SK-MEL-5 (cell line): ENCODE measurements at places on chromosomes 1 and 21. TPM values are rescaled to one million over a fixed set of nuclear protein-coding genes. Genes with fewer than 3 reads are reported as not detected.

The ATAD3C gene
- 0.05 TPM in 1 of 2 replicates, not detected in the other for total RNA-seq

The UCHL5 gene
- total RNA-seq, result 39.6 and 41.4 TPM in 2 replicates

The CLCA1 gene
- not detected in 2 replicates for total RNA-seq

The UMODL1 gene
- total RNA-seq, result not detected in 2 replicates

The GSTM1 gene
- total RNA-seq, result not detected in 2 replicates

The ITLN2 gene
- 0.69 and 0.90 TPM in 2 replicates for total RNA-seq

DNA sequence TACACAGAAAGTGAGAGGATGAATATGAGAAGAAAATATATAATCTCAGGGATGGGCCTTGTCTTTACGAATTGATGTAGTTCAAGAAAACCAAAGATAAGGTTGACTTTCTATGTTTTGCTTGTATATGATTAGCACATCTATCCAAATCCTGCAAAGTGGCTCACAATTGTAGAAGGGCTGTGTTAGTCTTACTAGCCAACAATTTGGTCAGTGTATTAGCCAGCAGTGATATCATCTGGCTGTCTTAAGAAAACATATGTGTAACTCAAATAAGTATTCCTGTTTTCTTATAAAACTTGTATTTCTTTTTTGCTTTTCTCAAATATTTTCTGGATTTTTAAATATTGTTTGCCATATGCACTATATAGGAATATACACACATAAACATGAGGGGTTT lies 5.5 kb downstream of the SDCCAG8 start:
- DNase-seq, result no peak

GRCh38 chr1:212557739-212558692 lies 50.5 kb upstream of the ATF3 start:
- DNase-seq, result no peak

- DNase-seq, result no peak
These were observed 14.7 kb upstream of the GPR37L1 start for GRCh38 chr1:202107801-202108731.

DNA sequence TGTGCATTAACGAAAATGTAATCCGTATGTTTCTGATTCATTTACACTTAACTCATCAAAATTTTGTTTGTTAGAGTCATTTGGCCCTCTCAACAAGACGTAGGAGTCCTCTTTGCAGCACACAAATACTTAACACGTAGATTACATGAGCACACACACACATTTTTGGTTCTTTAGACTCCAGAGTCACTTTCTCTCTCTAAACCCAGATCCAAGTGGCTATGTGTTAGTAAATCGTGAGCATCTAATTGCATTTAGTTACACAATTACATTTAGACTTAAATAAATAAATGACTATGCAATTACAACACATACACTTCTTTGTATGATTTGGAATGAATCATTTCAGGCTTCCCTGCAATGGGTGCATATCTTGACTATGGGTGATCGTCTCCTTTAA lies 109.0 kb upstream of the GREM2 start:
- DNase-seq, result no peak
